AG04450 (cell line): ENCODE measurements at places on chromosomes 6 and 20. TPM values are rescaled to one million over a fixed set of nuclear protein-coding genes. Genes with fewer than 3 reads are reported as not detected.

DNA sequence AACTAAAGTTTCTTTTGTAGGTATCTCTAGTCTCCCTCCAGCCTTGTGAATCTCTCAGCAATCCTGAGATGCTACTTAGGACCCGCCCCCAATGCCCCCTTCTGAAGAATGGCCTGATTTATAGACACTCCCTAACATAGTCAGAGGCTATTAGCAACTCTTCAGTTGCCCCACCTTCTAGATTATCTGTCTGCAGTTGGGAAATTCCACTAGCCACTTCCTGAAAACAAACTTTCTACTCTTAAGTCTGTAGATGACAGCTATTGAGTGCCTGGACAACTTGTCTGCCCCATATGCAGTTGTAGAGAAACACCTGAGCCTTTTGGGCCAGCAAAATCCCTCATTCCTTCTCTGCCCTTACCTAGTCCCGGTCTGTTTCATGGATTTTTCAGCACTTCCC lies 188.2 kb upstream of the PREP start:
- DNase-seq = no peak

The CASS4 gene
- polyA plus RNA-seq = 36.8 and 41.0 TPM in 2 replicates

DNA sequence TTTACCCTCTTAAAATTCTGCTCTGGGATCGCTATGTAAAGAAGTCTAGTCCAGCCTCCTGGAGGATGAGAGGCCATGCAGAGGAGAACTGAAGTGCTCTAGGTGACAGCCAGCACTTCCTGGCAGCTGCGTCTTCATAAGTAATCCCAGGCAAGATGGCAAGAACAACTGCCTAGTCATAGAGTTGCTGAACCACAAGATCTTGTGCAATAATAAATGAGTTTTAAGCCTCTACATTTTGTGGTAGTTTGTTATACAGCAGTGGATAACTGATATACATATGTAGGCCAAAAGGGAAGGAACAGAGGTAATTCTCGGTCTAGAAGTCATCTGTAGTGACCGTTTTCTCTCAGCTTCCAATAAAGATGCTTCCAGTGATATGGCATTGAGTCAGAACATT lies 103.8 kb upstream of the FLRT3 start:
- DNase-seq = no peak

The CST7 gene
- not detected in 2 replicates for polyA plus RNA-seq

- no peak for DNase-seq
Measured at GRCh38 chr6:137804637-137805036, 62.4 kb upstream of the TNFAIP3 start.

The COX4I2 gene
- polyA plus RNA-seq = not detected in 2 replicates
